ENCODE measurements at places on chromosomes 16 and 17.

DNA sequence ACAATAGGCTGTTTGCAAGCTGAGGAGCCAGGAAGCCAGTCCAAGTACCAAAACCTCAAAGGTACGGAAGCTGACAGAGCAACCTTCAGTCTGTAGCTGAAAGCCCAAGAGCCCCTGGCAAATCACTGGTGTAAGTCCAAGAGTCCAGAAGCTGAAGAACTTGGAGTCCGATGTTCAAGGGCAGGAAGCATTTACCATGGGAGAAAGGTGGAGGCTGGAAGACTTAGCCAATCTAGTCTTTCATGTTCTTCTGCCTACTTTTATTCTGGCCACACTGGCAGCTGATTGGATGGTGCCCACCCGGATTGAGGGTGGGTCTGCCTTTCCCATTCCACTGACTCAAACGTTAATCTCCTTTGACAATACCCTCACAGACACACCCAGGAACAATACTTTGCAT lies 15.3 kb downstream of the CD300LB start:
- DNase-seq, result no peak

GRCh38 chr17:19533718-19534561 lies at the start of gene SLC47A1:
TSS of gene SLC47A1 (plus strand) at chr17:19533854. CDS start at chr17:19533940, 86 bp downstream.
- no peak for DNase-seq

GRCh38 chr16:2447920-2448583 lies 11.9 kb upstream of the TEDC2 start:
- no peak for DNase-seq

- DNase-seq, result peak; percentile 82
Measured at GRCh38 chr17:48612854-48613691, 2.0 kb downstream of the HOXB8 start.

GRCh38 chr16:50560903-50561863 lies 13.0 kb downstream of the NKD1 start:
- no peak for DNase-seq

DNA sequence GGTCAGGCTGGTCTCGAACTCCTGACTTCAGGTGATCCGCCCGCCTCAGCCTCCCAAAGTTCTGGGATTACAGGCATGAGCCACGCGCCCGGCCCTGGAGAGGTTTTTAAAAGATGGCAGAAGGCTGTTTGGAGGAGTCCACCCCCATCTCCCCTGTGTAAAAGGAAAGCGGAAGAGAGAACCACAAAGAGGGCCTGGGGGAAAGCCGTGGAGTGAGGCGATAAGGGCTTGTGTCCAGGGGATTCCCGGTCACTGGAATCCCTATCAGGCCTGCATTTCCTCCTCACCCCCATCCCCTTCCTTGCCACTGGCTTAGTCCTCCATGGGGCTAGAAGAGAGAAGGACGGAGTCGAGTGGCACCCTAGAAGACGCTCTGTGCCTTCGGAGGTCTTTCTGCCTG lies at the start of gene GP1BA:
TSS of gene GP1BA (plus strand) at position 315 of the 400 bp plus-strand sequence. CDS start 328 bp downstream, outside the sequence.
- DNase-seq, result no peak

- no peak for DNase-seq
Measured at GRCh38 chr17:35010093-35010492, 29.8 kb downstream of the LIG3 start.
